ENCODE measurements at places on chromosomes 16 and 17.

GRCh38 chr17:30956764-30957374 lies 14.0 kb upstream of the RNF135 start:
- DNase-seq = no peak

- DNase-seq = no peak
These were observed 8.5 kb downstream of the PECAM1 start for GRCh38 chr17:64382061-64382583.

DNA sequence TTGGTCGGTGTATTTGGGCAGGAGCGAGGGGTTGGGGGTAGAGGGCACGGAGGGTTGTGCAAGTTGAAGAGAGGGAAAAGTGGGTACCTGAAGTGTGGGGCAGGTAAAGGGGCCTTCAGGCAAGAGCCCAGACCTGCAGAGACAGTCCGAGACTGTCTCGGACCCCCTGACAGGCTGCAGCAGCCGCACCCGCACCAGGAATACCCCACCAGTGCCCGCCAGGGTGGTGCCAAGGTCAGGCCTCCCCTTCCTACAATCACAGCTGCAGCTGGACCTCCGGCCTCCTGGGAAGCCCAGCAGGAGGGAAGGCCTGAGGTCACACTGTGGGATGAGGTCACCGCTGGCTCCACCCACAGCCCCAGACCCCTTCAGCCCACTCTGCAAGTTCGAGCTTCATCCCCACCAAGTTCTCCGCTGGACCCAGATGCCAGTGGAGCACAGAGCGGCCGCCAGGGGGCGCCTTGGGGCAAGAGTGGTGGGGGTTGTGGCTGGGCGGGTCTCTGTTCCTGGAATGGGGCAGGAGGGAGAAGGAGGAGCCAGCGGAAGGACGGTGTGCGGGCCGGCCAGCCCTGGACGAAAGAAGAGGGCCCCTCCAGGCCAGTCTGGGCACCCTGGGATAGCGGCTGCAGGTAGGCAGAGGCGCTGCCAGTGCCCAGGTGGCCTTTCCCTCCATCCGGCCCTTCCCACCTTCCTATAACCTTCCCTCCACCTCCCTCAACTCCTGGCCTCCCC lies at the start of gene HSD3B7:
HSD3B7 (plus strand) TSS at position 539 of the 732 bp plus-strand sequence. CDS start 452 bp downstream, outside the sequence.
- peak; percentile 81 for DNase-seq

GRCh38 chr17:36935671-36936454 lies 1.4 kb upstream of the LHX1 start:
- no peak for DNase-seq

DNA sequence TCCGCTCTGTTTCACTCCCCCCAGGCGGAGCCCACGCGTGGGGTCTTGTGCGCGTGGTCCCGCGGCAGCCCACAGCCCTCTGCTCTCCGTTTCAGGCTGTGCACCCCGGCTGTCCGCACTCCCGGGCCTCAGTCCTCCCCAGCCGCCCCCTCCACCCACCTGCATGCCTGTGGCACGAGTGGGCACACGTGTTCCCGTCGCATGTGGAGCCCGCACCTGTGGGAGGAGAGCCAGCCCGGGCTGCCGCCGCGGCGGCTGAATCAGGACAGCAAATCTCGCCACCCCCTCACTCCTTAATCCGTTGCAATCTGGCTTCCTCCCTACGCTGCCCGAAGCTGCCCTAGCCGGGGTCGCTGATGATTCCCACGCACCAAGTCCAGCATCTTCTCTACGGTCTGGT lies 69.9 kb upstream of the GRIN2A start:
- no peak for DNase-seq

- DNase-seq = no peak
These were observed 51.3 kb downstream of the MPHOSPH6 start for GRCh38 chr16:82118749-82119148.

GRCh38 chr17:79399610-79400144 lies 211.2 kb downstream of the RBFOX3 start:
- DNase-seq = no peak

DNA sequence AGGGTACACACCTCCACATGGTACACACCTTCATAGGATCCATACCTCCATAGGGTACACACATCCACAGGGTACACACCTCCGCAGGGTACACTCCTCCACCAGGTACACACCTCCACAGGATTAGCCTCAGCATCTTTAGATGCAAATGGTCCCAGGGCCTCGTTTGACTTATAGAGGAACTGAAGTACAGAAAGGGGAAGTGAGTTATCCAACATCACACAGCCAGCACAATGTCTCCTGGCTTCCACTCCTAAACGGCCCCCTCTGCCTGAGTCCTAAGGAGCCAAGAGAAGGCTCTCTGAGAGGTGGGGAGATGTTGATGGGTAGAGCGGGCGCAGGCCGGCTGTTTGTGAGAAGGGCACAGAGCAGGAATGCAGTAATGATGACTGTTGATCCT lies 12.0 kb downstream of the FOXN1 start:
- DNase-seq = no peak

DNA sequence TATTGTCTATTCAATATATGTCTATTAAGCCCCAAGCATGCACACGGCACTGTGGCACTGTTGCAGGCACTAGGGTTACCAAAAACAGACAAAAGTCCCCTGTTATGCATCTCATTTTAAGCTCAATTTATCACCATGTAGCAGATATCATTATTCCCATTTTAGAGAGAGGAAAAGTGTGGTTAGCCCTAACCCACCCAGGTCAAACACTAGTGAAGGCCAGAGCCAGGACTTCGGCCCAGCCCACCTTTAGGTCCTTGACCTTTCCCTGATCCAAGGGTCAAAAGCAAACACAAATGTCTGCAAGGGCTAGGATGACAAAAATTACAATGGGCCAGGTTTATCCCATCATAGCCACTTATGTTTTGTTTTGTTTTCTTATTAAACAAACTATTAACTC lies 130.3 kb upstream of the NUDT7 start:
- DNase-seq = no peak

DNA sequence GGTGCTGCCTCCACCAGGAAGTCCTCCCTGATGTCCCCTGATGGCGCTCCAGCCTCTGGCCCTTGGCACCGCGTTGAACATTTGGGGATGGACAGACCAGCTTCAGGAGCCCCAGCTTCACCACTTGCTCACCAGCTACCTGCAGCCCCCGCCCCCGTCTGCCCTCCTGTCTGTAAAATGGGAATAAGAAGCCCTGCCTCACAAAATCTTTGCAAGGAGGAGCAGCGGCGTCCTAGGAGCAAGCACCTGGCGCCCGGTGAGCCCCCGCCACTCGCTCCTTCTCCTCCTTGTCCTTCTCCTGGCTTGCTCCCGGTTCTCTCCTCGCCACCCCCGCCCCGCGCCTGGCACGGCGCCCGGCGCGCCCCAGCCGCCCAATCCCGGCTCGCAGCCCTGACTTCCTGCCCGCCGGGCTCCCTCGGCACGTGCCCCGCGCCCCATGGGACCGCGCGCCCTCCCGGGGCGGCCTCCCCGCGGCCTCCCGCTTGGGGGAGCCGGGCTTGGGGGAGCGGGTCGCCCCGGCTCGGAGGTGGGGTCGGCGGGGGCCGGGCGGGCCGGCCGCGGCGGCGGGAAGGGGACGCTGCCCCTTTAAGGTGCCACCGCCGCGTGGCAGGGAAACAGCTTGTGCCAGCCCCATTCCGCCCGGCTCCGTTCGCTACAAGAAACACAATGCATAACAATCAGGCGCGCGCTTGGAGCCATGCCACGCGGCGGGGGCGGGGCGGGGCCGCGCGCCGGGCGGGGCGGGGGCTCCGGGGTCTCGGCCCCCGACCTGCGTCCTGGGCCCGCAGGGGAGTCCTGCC lies 9.1 kb upstream of the PPP1R1B start:
- no peak for DNase-seq

DNA sequence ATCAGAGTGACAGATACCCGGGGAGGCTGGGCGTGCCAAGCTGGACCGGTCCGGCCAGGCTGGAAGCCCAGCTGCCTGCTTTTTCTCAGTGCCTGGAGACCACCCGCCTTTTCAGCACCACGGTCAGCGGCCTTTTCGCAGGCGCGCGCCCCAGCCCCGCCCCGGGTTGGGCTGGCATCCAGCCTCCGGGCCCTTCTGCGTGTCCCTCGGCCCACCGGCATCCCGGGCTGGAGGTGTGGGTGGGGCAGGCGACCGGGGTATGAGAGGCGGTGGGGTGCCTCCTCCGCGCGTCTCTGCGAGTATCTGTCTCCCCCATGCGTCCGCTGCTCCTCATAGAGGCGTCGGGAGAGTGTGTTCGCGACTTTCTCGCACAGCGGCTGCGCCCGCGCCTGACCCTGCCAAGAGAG lies 102.5 kb downstream of the MRM1 start:
- DNase-seq = no peak

GRCh38 chr16:83402160-83402814 lies 405.5 kb upstream of the HSBP1 start:
- no peak for DNase-seq

DNA sequence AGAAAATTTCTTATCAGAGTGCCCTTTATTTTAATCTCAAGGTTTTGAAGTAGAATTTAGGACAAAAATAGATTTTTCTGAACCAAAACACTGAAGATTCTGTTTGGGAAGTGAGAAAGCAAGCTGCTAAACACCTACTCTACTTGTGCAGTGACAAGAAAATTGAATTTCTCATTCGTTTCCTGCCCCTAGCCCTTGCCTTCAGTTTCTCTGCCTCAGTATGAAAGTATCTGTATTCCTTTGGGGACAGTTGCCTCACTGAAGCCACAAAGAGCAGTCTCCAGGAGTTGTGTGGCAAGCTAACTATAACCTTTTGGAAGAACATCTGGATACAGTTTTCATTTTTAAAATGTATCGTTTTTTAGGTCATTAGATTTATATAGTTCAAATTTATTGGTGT lies 19.7 kb downstream of the MOSMO start:
- DNase-seq = no peak

- no peak for DNase-seq
These were observed 75.7 kb upstream of the CACNG3 start for GRCh38 chr16:24180451-24180850.

DNA sequence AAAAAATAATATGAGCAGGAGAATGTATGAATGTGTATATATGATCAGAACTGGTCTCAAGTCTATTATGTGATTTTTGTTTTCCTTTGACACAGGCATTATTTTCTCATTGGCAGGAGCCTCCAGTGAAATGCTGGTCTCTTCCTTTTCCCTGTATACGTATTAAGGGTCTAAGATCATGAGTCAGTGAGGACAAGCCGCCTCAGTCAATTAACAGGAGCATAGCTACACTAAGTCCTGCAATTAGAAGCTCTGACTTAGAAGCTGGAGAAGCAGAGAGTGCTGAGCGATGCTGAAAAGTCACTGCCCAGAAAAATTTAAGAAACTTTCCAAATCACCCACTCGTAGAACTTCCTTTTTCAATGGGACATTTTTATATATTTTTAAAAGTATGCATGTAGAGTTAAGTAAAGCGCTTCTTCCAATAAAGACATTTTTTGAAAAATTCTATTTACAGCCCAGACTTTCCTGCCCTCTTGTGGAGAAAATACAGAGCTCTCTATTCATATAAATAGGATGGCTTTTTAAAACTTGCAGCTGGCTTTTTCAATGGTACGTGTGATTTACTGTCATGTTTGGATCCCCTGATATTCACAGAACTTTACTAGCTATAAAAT lies 70.2 kb upstream of the PSMD7 start:
- DNase-seq = no peak

DNA sequence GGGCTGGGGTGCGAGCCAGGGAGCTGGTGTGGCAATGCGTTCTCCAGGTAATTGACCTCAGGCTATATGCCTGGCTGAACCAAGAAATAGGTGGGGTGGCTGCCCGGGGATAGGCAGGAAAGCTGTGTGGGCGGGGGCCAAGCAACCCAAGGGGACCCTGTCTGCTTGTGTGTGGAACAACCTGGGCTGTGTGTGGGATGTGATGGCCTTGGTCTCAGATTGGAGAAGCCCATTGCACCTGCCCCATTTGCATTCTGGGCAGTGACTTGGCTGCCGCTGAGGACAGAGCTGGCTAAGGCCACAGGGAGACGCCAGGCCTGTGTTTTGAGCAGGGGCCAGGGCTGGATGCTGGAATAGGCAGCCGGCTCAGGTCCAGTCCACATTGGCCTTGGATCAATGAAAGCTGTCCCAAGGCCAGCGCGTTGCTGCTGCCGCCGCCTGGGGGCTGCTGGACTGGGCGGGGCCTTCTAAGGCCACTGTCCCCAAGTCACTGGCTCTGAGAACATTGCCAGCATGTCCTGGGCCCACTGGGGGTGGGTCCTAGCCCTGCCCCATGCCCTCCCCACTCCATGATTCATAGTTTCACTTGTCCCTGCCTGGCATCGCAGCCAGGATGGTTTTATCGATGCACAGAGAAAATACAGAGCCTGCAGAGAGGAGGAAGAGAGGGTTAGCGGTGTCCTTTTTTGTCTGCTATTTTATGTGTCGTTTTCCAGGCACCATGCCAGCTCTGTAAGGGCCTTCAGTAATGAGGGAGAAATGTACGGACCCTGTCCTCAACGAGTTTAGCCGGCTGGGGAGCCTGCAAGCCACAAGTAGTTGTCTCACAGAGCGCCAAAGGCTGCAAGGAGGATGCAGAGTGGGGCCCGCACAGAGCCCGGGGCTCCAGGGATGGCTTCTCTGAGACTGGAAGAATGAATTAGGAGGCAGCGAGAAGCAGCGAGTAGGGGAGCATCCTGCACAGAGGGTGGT lies 43.9 kb downstream of the NKD1 start:
- DNase-seq = peak; percentile 27

DNA sequence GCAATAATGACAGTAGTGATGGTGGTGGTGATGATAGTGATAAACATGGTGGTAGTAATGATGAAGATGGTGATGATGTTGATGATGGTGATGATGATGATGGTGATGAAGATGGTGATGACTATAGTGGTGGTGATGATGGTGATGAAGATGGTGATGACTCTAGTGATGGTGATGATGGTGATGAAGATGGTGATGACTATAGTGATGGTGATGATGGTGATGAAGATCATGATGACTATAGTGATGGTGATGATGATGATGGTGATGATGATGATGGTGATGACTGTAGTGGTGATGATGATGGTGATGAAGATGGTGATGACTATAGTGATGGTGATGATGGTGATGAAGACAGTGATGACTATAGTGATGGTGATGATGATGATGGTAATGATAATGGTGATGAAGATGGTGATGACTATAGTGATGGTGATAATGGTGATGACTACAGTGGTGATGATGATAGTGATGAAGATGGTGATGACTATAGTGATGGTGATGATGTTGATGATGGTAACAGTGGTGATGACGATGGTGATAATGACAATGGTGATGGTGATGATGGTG lies 35.6 kb downstream of the DYNLRB2 start:
- no peak for DNase-seq

All from NCI-H446 (cell line).